Stimulated activated CD8-positive, alpha-beta memory T cell treated with anti-CD3 and anti-CD28 coated beads, Interleukin-15, amount 100 ng/mL, for 24 hours (primary cell): ENCODE measurements at places on chromosomes 3 and 15.

- no peak for DNase-seq
These were observed 341.0 kb upstream of the UBE2E2 start for GRCh38 chr3:22862111-22862510.

GRCh38 chr3:191383124-191383523, 52.8 kb upstream of the UTS2B start:
- DNase-seq = no peak

- DNase-seq = no peak
These were observed 156.0 kb downstream of the XXYLT1 start for GRCh38 chr3:195114786-195115599.

GRCh38 chr3:100045696-100046095, 68.6 kb downstream of the FILIP1L start:
- DNase-seq = no peak

- DNase-seq = no peak
These were observed 310.7 kb upstream of the DPPA4 start for GRCh38 chr3:109648027-109648426.

DNA sequence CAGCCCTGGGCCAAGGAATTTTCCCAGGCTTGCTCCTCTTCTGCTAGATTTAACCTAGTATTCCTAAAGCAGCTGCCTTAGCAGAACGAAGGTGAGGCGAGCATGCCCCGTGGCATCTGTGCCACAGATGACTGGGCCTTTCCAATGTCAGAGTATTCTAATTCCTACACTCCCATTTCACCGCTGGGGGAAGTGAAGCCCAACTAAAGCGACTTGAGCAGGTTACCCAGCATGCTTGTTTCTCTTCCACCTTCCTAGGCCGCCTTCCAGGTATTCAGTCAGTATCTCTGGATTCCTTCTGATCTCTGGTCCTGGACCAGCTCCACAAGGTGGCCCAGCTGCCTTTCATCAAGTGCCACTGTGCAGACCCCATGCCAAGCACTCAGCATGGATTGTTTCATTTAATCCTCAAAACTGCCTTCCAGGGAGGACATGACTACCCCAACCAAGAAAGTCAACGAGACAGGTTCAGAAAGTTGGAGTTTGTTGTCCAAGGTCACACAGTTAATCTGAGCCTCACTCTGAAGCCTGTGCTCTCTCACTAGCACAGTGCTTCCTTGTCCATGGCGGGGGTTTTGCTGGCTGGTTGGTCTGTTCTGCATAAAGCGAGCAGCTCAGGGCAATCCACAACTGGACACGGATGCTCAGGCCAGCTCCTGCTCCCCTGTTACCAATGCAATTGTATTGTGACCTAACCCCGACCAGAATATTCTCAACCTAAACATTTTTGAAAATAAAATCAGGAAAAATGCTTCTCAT, 15.1 kb downstream of the MYO5C start:
- DNase-seq = no peak

DNA sequence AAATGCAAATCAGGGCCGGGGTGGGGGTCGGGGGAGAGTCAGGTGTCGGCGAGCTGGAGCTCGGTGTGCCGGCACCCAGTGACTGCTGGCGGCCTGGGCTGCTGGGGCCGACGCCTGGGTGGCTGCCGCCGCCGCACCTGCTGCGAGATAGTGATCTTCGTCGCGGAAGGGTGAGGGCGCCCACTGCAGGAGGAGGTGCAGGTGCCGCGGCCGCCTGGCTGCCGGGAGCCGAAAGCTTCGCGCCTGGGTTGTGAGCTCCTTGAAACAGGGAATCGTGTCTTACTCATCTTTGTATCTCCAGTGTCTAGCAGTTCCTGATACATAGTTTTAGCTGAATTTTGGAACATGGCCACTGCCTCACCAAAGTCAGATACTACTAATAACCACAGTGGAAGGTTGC, 64.0 kb upstream of the CPOX start:
- DNase-seq = no peak

GRCh38 chr15:100688549-100689120, 86.2 kb downstream of the ASB7 start:
- no peak for DNase-seq

DNA sequence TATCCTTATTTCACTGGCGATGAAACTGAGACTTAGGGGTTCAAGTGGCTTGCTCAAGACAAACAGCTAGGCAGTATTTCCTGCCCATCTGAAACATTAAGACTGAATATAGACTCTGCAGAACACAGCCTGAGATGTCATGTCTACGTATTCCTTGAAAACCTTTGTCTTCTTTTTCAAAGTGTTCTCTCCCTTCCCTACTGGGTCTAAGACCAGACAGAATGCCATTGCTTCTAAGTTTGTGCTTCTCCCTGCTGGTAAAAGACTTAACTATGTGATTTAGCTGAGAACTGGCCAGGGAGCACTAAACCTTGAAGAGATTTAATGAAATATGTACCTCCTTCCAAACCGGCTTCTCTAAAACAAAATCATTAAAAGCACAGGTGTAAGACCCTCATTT, 9.9 kb downstream of the BCL6 start:
- no peak for DNase-seq

GRCh38 chr3:69338911-69339310, 47.0 kb downstream of the FRMD4B start:
- DNase-seq = no peak

- no peak for DNase-seq
These were observed 3.0 kb downstream of the ROBO2 start for GRCh38 chr3:77042882-77043281.

GRCh38 chr3:137294839-137295238, 337.1 kb downstream of the IL20RB start:
- DNase-seq = no peak

DNA sequence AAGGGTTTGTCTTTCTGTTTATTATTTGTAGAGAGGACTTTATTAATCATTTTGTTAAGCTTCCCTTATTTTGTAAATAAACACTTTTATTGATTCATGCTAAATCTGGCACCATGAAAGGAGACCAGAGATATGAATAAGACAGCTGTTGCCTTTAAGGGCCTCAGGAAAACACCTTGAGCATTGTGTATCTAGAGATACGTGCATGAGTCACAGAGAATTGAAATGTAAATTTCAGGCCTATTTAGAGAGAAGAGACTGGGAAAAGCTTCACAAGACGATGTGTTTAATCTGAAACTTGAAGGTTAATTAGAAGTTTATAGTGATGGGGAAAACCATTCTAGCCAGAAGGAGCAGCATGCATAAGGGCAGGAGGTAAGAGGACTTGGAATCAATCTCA, 28.6 kb upstream of the UTS2B start:
- no peak for DNase-seq

DNA sequence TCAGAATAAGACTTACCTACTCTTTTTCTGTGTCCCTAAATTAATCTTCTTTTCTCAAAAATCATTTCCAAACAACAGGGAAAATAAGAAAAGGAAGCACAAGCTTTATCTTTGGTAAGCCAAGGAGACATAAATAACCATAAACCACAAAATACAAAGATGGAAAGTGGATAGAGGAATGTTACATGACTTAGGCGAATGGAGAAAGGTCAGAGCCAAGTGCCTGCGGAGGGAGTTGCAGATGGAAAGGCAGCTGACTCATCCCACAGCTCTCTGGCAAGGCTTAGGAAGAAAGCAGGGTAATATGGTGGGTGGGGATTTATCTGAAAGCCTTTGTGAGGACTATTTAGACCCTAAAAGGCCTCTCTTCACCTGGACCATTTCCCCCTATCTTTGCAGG, 72.8 kb downstream of the GALK2 start:
- DNase-seq = no peak

GRCh38 chr3:197505796-197506548, 49.8 kb downstream of the BDH1 start:
- DNase-seq = no peak

- DNase-seq = no peak
These were observed 440 bp downstream of the PRTG start for GRCh38 chr15:55742498-55742926.

DNA sequence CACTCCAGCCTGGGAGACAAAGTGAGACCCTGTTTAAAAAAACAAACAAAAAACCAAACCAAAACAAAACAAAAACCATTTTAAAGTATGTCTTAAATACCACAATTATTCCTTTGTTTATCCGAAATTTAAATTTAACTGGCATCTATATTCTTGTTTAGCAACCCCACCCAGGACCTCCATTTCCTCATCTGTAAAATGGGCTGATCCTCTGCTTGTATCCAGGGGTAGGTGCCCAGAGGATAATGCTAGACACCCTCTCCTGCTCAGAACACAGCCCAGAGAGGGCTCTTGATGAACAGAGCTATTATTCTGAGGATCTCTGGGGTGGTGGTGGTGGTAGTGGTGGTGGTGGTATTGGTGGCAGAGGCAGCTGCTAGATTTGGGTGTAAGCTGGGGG, 9.8 kb downstream of the SH2D7 start:
- no peak for DNase-seq

DNA sequence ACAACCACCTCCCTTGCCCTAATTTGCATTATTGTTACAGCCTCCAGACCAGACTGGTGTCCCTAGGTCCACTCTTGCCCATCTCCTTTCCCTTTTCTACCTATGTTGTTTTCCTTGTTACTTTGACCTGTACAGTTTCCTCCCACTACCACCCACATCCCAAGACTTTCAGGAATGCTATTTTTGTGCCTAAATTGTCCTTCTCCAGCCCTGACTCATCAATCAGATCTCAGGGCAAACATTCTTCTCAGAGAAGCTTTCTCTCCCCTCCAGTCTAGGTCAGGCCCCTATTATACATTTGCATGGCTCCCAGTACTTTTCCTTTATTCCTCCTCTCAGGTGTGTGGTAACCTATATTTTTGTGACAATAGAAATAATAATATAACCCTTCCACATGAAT, 241.5 kb downstream of the IGSF11 start:
- no peak for DNase-seq

GRCh38 chr3:193731656-193732055, 138.6 kb downstream of the OPA1 start:
- no peak for DNase-seq

DNA sequence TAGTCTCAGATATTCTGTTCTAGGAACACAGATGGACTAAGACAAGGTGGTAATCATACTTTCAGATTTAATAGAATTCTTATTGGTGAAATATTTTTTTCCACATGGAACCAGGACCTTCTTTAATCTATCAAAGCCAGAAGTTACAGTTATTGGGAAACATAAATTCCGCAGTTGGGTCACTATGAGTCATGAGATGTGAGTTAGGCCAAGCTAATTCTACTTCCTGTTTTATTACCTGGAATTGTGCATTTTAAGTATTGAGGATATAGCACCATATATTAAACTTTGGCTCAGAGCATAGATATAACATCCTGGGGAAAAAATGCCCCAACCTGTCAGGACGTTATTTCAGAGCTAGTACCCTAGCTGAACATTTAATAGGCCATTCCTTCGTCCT, 96.4 kb upstream of the P3H2 start:
- DNase-seq = no peak

- no peak for DNase-seq
These were observed 2.5 kb downstream of the PFN2 start for GRCh38 chr3:149968216-149968615.

GRCh38 chr3:67863869-67864268, 209.5 kb upstream of the SUCLG2 start:
- no peak for DNase-seq

DNA sequence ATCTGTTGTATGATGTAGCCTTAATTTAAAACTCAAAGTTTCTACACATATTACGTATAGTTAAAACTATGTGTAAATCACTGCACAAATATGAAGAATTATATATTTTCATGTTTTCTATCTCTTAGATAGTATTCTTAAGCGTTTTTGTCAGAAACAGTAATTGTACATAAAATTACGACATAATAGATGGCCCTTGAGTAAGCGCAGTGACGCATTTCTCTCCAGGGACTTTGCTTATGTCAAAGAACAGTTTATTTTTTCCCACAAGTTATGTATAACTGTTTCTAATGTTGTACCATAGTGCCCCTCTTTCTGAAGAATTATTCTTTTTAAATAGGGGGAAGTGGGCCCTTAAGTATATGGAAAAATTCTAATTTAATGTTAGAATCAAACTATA, 934.0 kb downstream of the VGLL3 start:
- DNase-seq = no peak

DNA sequence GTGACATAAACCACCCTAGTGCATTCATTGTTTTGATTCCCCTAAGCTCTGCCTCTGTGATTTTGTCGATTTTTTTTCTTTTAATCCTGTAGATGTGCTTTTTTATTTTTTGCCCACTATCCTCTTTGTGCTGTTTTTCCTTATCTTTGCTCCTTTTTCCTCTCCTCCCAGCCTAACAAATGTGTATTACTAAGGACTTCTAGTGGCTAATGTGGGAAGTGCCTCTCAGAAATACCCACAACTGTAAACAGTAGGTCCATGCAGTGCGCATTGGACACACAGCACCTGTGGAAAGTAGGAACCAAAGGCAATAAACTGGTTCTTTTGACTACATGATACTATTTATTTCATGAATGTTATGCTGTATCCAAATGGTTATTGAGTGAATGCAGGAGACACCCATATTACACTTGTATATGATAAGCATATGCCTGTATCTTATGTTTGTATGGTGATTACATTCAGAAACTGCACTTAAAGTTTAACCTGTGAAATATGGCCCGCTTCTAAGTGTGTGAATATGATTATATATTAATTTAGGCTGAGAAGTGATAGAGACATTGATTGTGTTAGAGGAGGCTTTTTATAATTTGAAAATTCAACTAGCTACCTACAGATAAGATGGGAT, 147.8 kb downstream of the PLCL2 start:
- no peak for DNase-seq

GRCh38 chr3:4750306-4750968, 228.8 kb upstream of the BHLHE40 start:
- DNase-seq = no peak

DNA sequence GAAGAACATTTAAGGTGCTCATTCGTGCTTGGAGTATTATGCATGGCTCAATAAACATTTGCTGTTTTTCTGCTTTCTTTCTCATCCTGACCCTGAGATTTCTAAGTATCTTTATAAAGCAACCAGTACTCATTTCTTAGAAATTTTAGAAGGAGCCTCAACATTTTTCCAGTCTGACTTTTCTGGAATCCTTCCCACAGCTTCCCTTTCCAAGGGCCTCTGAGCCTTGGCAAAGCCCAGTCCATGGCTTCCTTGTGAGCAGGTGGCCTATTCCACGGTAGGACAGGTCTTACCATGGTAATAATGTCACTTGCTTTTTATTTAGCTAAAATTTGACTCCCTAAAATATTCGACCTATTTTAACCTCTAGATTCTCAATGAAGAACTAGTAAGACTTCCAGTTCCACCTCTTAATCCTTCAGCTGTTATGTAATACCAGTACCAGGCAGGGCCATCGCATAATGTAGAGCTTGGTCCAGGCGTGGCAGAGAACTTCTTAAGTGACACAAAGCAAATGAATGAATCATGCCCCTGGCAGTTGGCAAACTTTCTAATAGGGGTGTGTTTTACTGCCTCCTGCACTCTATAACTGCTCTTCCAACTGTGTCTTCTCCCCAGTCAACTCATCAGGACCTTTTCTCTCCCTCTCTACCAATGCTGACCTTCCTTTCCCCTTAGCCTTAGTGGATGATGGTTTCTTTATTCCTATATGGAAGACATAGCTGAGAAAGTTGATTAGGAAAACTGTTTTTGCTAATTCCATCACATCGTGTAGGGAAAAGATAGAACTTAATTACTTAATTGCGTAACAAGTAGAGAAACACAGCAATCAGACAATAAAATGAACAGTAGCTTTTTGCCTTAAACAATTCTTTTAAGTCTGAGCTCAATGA, 894 bp upstream of the TM4SF4 start:
- DNase-seq = no peak
